ENCODE measurements at places on chromosomes 5 and 9.
A peak's percentile ranks its signal among the peaks of the same experiment; 100 is the strongest.

DNA sequence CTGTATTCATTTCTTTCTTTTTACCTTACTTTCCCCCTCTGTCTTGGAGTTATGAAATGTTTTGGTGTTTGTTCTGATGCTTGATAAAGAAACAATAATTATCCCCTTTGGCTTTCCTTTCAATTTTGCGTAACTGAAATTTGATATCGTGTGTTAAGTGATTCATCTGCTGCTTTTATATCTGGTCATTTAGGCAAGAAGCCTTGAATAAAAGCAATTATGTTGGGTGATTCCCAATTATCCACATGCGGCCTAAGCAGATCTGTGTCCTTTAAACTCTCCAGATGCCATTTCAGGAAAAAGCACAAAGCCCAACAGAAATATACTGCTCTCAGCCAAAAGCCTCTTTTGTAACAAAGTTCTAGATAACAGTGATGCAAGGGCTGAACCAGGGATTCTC is 92.8 kb downstream of the TAF11L14 start:
- no peak for DNase-seq

DNA sequence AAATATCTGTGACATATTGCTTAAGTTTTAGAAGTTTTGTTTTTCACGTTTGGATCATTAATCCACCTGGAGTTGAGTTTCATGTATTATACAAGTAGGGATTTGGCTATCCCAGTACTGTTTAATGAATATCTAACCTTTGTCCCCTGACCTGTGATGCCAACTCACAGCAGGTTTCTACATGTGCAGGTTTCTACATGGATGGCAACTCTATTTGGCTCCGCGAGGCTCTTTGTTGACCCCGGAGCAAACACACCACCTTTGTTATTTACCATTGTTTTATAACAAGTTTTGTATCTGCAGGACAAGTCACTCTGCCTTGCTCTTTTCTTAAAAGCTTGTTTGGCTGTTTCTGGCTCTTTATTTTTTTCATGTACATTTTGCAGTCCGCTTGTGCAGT is 920 bp upstream of the SFXN1 start:
- no peak for DNase-seq

DNA sequence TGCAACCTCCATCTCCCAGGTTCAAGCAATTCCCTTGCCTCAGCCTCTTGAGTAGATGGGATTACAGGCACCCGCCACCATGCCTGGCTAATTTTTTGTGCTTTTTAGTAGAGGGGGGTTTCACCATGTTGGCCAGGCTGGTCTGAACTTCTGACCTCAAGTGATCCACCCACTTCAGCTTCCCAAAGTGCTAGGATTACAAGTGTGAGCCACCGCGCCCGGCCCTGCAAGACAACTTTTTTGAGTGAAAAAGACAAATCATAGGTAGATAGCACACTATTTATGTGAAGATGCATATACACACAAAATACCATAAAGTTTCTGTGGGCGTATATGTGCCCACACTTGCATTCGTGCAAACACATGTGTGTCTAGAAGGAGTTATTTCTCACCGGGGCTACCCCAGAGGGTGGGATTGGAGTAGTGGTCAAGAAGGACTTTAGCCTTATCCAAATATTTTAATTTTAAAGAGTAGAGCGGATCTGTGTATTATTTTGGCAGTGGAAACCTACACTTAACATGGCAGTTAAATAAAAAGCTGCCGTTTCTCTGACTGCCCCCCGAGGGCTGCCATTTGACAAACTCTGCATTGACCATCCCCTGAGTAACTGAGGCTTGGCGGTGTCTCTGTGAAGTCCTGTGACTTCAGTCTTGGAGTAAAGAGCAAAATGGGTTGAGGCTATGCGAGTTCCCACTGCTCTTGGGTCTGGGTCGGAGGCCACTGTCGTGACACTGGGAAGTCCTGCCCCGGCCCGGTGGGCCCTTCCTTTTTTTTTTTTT is 93.4 kb upstream of the PTCH1 start:
- no peak for DNase-seq

DNA sequence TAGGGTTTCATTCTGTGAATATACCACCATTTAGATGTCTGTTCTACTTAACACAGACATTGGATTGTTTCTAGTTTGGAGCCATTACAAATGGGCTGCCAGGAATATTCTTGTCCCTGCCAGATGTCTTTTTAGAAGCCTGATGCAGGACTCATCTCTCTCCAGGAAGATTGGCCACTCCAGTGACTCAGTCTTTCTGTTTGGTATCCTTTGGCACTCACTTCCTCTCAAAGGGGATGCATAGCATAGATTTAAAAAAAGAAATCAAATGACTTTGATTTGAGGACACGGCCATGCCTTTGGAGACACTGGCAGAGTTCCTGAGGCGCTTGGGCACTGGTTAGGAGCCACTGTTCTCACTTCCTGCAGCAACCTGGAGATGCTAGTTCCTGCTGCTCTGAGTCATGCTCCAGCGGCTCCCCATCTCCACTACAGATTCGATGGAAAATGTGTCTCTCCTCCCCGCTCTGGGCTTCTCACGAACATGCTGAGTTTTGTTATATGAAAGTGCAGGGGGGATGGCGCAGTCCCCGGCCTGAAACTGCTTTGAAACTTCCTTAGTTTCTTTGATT is 3.5 kb upstream of the ZNF366 start:
- DNase-seq, result no peak

GRCh38 chr5:1100664-1101574 is 10.9 kb downstream of the SLC12A7 start:
- DNase-seq, result no peak

GRCh38 chr9:108473209-108474112 is 382.3 kb downstream of the ACTL7B start:
- DNase-seq, result peak; percentile 8

DNA sequence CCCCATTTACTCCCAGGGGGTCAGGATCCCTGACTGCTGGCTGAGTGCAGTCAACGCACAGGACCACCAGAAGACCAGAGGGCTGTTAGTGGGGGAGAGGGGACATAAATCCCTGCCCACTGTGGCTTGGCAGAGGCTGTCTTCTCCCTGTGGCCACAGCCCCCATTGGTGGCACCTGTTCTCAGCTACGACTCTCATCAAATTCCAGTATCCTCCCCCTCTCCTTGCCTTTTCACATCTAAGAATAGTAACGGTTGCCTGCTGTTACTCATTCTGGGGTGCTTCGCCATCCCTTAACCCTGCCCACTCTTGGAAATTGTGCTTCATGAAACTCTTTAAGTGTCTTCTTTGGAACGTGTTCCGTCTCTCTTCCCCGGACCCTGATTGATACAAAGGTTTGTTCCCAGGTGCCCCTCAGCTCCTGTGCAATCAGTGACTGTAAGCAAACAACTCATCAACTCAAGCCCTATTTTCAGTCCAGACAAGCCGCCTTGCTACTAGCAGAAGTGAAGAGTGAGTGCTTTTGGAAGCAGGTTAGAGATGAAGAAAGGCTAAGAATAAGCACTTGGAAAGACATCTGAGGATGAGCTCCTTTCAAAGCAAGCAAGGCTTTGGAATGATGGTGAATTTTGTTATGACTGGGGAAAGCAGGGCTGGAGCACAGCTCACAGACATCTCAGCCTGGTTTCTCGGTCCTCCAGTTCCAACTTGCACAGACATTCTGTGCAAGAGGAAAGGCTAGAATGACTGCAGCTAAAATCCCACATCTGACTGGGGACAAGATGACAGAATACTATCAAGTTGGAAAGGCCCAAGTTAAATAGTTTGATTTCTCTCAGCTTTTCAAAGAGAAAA is 22.9 kb upstream of the DENND1A start:
- DNase-seq, result no peak

DNA sequence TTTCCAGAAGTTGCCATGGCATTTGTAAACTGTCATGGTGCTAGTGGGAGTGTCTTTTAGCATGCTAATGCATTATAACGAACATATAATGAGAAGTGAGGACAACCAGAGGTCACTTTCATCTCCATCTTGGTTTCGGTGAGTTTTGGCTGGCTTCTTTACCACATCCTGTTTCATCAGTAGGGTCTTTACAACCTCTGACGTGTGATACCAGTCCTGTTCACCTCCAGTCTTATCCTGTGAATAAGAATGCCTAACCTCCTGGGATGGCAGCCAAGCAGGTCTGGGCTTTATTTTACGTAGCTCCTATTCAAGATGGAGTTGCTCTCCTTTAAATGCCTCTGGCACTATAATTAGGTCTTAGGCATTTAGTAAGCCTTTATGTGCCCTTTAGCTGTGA is 20.4 kb upstream of the RFK start:
- DNase-seq, result no peak

GRCh38 chr5:36179950-36180349 is 28.0 kb downstream of the SKP2 start:
- no peak for DNase-seq

- DNase-seq, result no peak
Observed at GRCh38 chr9:84991514-84991870, 322.0 kb downstream of the NTRK2 start.

DNA sequence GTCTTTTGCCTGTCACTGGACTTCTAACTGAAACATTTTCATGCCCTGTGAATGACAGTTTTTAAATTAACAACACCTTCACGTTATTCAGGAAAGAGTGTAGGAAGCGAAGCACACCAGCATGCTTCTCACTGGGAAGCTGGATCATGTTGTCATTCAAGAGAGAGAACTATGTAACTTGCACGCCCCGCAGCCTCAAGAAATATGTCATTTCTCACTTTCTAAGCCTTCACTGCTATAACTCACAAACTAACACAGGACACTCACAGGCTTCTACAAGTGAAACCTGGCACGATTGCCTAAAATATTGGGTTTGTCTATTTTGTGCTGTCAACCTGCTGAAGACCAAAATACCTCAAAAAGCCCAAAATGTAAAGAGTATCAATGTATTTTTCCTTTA is 466.3 kb downstream of the EFNA5 start:
- no peak for DNase-seq

DNA sequence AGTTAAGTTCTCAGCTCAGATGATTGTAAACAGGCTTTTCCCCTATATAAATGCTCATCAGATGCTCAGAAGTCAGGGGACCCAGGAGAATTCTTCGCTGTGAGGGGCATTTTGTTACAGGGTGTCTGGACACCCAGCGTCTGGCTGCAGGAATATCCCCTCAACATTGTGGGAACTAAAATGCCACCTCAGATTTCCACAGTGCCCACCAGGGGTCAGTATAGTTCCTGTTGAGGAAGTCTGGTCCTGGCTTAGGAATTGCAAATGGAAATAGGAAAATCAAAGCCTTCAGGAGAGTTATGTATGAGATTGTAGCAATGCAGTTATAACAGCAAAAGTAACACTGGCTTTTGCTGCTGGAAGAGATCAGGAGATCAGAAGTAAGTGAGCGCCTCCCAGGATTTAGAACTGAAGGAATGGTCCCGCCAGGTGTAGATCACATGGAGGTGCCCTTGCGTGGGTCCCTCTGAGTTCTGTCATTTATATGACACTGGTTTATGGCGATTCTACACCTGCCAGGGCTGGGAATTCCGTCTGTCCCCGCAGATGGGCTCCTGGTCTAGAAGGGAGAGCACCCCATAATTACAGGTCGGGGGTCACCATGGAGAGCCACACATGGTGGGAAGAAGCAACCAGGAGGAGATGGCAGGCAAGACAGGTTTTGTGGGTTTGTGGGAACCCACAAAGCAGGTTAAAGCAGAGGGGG is 47.1 kb upstream of the CTSL start:
- peak; percentile 71 for DNase-seq

DNA sequence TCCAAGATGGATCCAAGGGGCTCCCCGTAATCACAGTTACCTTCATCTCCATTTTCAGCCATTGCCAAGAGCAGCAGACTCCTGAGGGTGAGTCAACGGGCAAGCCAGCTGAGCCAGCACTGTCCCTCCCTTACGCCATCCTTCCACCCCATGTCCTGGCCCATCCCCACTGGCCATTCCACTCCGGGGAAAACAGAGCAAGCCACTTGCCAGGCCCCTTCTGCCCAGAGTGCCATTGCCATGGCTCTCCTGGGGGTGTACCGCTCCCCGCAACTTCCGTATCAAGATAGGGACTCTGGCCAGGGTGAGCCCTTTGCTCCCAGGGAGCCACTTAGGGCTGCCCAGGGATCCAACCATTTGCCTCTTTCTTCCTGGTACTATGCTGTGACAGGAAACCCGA is 48.9 kb upstream of the CDKN2AIPNL start:
- no peak for DNase-seq

DNA sequence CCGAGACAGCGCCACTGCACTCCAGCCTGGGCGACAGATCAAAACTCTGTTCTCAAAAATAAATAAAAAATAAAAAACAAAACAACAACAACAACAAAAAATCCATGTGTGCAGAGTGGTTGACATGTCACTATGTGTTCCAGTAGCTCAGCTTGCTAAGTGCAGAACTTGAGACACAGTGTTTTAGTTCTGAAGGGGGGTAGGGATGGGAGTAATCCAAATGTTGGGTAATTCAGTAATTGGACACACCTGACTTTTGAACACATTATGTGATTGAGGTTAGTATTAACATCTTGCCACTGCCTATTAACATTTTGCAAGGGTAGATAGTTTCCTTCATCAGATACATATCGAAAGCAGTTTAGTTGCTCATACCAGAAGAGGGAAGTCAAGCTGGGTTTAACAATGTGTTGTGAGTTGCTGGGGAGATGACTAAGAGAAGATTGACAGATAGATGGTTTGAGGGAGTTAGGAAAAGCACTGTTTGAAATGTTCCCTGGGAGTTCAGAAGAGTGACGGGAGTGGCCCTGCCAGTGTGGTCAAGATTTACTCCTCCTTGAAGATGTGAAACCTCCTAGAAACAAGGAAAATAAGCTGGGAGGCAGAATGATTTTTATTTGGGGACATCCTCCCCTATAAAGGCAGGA is 928 bp downstream of the HACD4 start:
- peak; percentile 7 for DNase-seq

- no peak for DNase-seq
Observed at GRCh38 chr9:32384002-32384363, 460 bp upstream of the ACO1 start.

GRCh38 chr5:107519900-107520354 is 150.8 kb downstream of the EFNA5 start:
- peak; percentile 19 for DNase-seq

GRCh38 chr5:91293131-91293530 is 90.0 kb downstream of the ARRDC3 start:
- DNase-seq, result no peak

GRCh38 chr5:150119421-150120061 is 33.2 kb upstream of the CSF1R start:
- DNase-seq, result no peak

GRCh38 chr5:122699201-122699600 is 75.7 kb upstream of the SNX2 start:
- DNase-seq, result no peak

GRCh38 chr5:171904886-171905285 is 101.6 kb downstream of the FBXW11 start:
- no peak for DNase-seq

DNA sequence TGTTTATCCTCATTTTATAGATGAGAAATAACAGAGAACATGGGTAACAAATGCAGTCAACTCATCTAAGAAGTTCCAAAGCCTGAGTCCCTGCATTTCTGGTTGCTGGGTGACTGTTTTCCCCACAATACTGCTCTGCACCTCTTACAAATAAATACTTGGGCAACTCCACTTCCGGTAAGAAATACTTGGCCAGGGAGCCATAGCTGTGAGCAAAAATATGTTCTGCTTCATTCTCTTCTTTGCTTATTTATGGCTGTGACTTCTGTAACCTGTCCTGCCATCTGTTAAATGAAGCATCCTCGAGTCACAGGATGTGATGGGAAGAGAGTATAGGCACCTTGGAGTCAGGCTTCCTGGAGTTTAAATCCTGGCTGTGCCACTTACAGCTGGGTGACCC is 49.9 kb downstream of the GDNF start:
- DNase-seq, result no peak
